NAMALWA (cell line): ENCODE measurements at places on chromosomes 4 and X.
A peak's percentile ranks its signal among the peaks of the same experiment; 100 is the strongest.

- DNase-seq = no peak
Measured at GRCh38 chr4:148447681-148448080, 5.5 kb upstream of the NR3C2 start.

GRCh38 chr4:140092094-140092851 is 61.7 kb downstream of the MAML3 start:
- DNase-seq = no peak

GRCh38 chr4:76585897-76586360 is 150.9 kb downstream of the SHROOM3 start:
- DNase-seq = no peak

- DNase-seq = no peak
Measured at GRCh38 chrX:138057883-138058282, 492.0 kb downstream of the ZIC3 start.

DNA sequence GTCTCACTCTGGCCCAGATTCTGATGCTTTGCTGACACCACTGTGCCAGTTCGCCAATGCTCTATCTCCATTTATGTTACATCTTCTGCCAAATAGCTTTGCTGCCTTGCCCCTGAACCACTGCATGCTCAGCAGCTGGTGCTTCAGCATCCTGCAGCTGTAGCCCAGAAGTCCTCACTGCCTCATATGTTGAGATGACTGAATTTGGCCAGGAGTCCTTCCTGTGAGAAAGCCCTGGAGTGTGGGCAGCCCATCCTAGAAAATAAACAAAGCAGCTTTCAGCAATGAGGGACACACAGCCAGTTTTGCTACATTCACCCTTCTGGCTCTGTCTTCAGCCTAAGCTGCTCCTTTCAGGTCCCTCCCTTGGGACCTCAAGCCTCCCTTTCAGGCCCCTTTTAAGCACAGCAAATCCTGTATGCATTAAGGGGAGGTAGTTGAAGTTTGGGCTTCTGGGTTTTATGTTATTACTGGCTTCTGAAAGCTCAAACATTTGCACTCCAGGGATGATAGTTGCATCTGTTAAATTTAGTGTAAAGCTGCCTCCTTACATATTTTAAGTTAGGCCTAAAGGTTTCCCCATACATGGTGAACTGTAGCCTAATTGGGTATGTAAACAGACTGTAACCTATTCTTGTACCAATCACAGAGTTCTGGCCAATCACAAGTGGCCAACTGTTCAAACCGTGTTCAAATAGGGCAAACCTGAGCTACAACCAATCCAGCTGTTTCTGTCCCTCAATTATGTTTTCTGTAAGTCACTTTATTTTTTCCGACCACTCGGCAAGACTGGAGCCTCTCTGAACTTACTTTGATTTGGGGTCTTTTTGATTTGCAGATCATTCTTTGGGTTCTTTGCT is 2.1 kb upstream of the TMEM165 start:
- peak; percentile 39 for DNase-seq

DNA sequence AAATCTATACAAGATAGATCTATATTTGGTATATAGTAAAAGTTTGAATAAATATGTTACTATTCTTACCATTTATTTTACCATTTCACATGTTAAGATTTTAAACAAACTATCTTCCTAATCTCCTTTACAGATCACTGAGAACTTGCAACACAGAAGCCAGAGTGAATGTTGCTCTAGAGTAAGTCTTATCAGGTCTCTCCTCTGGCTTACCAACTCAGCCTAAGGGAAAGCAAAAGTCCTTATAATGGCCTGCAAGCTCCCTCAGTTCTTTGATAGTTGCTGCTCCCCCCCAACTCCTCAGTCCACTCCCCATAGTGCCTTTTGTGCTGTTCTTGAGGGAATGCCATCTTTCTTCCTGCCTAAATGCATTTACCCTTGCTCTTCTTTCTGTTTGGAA is 25.7 kb upstream of the SLC7A11 start:
- no peak for DNase-seq

GRCh38 chr4:107468156-107468555 is 251.9 kb downstream of the PAPSS1 start:
- DNase-seq = no peak

DNA sequence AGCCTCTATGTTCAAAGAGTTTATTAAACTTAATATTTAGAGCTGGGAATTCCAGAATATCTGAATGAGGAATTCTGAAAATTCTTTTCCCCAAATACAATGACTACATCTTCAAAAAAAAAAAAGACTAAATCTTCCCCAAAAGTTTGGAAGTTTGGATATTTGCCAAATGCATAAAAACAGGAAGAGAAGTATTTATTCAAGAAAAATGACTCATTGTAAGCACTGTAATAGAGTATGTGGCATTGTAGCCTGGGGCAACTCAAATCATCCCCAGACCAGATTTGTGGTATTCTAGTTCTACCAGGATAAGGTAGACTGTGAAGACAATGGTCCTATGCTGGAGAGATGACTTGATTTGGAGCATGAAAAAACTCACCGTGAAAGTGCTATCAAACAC is 78.5 kb upstream of the PDHA2 start:
- DNase-seq = no peak

- no peak for DNase-seq
Measured at GRCh38 chr4:170931321-170931720, 841.6 kb upstream of the AADAT start.

GRCh38 chr4:80077639-80078038 is 4.6 kb upstream of the ANTXR2 start:
- DNase-seq = no peak

GRCh38 chr4:168019019-168019651 is 73.2 kb upstream of the ANXA10 start:
- DNase-seq = no peak

- no peak for DNase-seq
Measured at GRCh38 chr4:185238215-185238681, 28.9 kb downstream of the SNX25 start.

- DNase-seq = no peak
Measured at GRCh38 chr4:7778510-7779431, 160.9 kb downstream of the AFAP1 start.

GRCh38 chr4:147747787-147748454 is 16.0 kb downstream of the ARHGAP10 start:
- DNase-seq = no peak

DNA sequence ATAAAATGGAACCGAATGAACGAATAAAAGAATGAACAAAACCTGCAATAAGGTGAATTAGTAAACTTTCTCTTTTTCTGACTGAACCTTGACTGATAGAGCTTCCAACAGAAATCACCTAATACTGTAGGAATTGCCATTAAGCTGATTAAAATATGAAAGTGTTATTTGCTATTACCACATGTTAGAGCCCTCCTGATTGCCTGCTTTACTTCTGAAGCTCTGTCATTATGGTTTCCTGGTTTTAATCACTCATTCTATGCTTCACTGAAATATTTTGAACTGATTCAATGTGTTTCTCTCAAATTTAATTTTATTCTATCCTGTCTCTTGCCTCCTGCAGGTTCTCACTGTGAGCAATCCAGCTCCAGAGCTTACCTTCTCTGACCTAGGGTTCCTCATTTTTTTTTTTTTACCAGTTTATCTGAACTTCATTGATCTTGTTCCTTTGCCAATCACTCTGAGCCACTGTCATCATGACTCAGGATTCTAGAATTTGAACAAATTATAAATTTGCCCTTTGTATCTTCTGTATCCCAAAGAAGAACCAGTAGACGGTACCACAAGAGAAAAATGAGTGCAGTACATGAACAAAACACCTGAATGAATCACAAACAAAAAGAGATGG is 48.1 kb upstream of the UGT2B15 start:
- DNase-seq = no peak

- DNase-seq = no peak
Measured at GRCh38 chr4:152689615-152690501, 10.1 kb upstream of the TMEM154 start.

GRCh38 chr4:7830747-7831146 is 108.9 kb downstream of the AFAP1 start:
- no peak for DNase-seq

DNA sequence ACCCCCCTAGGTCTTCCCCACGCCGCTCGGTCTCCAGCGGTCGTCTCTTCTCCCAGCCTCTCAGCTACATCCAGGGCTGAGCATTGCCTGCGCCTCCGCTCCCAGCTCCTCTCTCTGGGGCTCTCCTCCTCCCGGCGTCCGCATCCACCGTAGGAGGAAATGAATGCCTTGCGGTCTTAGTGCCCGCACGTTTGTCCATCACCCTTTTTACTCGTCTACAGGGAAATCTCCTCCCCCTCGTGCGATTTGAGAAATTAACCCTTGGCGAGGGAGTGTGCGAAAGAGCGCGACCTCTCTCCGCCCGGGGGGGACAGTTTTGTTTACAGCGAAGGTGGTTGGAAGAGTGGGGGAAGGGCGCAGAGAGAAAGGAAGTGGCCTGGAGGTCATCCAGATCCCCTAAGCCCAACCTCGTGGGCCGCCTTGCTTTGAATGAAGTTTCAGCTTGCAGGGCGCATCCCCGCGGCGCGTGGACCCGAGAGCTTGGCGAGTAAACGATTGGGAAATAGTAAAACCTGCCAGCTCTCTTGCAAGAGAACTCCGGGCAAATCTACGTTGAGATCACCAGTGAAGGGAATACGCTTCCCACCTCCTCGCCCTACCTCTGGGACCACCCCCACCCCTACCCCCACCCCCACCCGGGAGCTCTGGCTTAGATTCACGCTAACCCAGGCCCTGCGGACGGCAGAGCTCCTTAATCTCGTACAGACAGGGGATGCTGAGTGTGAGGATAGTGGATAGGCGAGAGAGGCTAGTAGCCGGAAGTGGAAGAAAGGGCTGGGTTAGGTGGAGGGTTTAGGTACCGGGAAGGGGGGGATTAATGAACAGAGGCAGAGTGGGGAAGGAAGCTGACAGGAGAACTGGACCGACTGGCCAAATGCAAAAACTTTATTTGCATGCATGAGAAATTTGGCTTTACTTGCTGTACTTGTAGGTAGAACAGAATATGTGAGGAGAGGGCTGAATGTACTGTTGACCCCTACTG is at the start of gene ELOVL6:
Gene ELOVL6 (minus strand): TSS at position 181 of the 982 bp plus-strand sequence. CDS start 280 bp downstream, outside the sequence.
- DNase-seq = peak; percentile 55

DNA sequence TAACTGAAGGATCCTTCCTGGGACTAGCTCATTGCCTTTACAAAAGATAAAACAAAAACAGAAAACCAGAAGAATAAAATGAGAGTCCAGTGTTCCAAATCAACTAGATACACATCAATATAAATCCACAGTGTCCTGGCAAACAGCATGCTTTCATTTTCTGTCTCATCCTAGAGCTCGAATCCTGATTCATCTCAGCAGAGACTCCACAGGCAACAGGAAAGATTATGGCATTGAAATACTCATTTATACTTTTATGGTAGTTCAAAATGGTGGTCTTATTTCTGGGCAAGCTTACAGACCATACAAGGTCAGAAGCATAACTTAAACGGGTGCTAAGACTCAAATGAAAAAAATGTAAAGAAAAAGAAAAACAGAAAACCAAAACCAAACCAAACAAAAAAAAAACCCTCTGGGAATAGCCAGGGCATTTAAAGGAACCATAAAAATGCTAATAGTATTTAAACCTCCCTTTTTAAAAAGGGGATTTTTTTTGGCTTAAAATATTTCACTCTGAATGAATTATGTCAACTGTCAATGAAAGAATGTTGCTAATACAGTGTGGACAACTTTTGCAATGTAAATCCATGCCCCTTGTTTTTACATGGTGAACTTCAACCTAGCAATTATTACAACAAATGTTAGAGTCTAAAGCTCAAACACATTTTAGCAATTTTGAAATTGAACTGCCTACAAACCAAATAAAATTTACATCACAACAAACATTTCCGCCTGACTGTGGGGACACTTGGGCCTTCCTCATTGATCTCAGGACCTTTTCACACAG is 57.9 kb downstream of the GPR101 start:
- no peak for DNase-seq

- DNase-seq = no peak
Measured at GRCh38 chr4:27087306-27088045, 226.8 kb downstream of the STIM2 start.

- no peak for DNase-seq
Measured at GRCh38 chrX:48700951-48701653, 4.6 kb downstream of the SUV39H1 start.

DNA sequence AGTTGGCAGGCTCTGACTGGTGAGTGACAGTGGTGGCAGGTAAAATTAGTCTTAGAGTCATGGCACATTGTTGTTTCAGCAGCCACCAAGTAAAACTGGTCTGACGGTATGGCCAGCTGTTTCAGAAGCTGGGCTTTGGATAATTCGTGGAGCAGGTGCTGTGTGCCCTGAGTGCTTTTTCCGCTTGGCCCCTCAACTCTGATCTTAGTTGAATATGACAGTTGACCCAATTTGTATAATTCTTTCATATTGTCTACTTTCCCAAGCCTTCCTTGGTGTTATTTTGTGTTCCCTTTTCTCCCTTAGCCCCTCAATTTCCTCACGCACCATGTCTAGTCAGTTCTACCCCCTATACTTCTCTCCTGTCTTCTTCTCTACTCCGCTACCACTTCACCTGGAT is 32.0 kb downstream of the CDS1 start:
- DNase-seq = no peak

- no peak for DNase-seq
Measured at GRCh38 chr4:77015390-77015789, 60.4 kb downstream of the CCNI start.

GRCh38 chrX:41435708-41436107 is 11.4 kb upstream of the NYX start:
- DNase-seq = no peak

DNA sequence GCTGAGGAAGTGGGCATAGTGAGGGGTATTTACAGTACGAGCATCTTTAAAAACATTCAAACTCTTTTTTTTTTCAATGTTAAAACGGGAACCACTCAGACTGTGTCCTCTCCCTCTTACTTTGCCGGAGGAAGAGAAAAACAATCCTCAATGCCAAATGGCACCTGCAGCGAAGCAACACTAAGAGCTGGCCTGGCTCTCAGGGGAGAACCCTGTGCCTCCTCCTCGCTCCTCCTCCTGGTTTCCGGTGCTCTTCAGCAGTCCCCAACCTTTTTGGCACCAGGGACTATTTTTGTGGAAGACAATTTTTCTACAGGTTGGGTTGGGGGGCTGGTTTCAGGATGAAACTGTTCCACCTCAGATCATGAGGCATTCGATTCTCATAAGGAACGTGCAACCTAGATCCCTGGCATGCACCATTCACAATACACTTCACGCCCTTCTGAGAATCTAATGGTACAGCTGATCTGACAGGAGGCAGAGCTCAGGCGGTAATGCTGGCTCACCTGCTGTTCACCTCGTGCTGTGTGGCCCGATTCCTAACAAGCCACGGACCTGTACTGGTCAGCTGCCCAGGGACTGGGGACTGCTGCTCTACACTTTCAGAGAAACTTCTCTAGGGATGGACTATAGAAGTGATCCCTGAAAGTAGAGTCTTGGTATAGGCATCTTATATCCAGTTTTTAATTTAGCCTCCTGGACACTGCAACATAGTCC is 404.1 kb downstream of the RAPGEF2 start:
- DNase-seq = no peak

GRCh38 chr4:43485196-43485595 is 592.7 kb downstream of the GRXCR1 start:
- DNase-seq = no peak

DNA sequence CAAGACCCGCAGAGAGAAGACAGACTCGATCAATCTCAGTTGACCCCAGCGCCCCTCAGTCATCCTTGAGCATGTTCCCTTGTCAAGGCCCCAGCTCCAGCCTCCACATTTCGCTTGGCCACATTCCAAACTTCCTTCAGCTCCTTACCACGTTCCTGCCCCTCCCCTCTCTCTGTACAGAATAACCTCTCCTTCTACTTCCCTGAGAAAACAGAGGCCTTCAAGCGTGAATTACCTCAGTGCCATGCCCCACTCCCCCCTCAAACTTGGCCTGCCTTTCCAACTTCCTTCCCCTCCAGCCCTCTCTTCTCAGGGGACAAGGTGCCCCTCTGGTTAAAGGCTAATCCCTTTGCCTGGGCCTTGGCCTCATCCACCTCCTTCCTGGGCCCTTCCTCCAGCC is 3.2 kb upstream of the RIPPLY1 start:
- DNase-seq = no peak

- DNase-seq = no peak
Measured at GRCh38 chr4:5338531-5338930, 287.3 kb downstream of the STK32B start.
